ENCODE measurements at places on chromosomes 2 and 18. TPM values are rescaled to one million over a fixed set of nuclear protein-coding genes. Genes with fewer than 3 reads are reported as not detected.

C2orf72 gene
- total RNA-seq: 0.07 TPM

DNA sequence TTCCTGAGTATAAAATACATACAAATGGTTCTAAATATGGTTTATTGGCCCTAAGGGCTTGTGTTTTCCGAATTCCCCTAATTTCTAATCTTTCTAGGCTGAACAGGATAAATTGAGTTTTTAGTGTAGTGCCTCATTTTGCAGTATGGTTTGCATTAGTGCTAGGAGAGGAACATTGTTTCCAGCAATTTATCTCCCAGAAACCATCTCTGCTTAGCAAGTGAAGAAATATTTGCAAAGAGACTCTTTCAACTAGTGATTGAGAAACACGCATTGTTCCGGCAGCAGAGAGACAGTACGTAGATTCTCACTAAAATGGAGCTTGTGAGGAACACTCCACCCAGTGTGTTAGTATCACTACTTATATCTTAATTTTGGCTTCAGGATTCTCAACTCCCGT lies 177.8 kb upstream of the EPAS1 start:
- no peak for DNase-seq

DNA sequence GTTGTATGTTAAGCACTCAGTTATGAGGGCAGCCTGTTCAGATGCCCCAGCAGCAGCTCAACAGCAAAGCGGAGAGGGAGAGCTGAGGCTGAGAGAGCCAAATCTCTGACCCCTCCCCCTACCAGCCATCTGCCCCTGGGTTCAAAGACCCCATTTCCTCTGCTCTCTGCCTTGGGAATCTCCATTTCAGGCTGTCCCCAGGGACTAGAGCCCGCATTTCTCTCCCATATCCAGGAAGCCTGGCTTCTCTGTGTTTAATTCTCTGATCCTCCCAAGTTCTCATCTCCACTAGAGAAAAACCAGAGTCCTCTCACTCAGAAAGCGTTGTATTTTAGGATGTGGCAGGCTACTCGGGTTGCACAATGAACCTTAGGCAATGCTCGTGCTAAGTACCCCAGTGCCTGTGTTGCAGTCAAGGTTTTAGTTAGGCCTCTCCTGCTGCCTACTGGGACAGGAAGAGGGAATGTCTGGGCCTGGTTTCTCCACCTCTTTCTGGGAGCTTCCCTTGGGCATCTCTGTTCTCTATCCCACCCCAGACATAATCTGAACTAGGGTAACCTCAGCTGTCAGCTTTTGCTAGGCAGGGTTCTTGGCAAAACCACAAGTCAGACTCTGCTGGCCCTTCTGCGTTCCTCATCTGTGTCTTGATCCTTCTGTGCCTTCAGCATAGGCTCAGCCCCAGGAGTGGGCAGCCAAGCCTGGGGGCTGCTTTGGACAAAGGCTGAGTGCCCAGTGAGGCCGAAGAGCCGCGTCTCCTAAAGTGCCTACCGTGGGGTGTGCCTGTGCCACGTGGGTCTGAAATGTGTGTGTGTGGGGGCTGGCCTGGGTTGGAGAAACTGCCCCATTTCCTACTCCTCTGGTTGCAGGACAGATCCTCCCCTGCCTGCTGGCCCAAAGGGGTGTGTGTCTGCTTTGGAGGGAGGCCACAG lies 96.8 kb downstream of the STPG4 start:
- peak; percentile 48 for DNase-seq

ARHGEF4 gene
- 3.8 TPM for total RNA-seq

ZNF396 gene
- 0.62 TPM for total RNA-seq

DNA sequence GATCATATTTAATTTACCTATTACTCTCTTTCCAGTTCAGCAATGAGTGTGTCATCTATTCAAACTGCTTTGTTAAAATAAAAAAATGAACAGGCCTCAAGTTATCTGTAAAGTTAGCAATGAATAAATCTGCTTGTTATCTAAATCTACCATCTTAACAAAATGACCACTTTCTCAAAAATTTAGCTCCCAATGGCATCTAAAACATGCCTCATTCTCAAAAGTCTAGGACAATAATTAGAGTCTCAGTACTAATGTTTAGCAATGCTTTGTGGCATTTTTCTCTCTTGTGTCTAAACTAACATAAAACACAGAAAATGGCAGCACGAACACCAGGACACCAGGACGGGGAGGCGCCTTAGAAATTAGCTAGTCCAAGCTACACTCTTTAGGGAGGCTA lies 3.6 kb upstream of the ASAP2 start:
- no peak for DNase-seq

GRCh38 chr2:127024769-127025358 lies 82.1 kb downstream of the BIN1 start:
- DNase-seq: no peak

KIF5C gene
- total RNA-seq: 0.52 TPM

SEH1L gene
- total RNA-seq: 17.3 TPM
